Effector CD4-positive, alpha-beta T cell (primary cell): ENCODE measurements at places on chromosomes 2 and 18.

DNA sequence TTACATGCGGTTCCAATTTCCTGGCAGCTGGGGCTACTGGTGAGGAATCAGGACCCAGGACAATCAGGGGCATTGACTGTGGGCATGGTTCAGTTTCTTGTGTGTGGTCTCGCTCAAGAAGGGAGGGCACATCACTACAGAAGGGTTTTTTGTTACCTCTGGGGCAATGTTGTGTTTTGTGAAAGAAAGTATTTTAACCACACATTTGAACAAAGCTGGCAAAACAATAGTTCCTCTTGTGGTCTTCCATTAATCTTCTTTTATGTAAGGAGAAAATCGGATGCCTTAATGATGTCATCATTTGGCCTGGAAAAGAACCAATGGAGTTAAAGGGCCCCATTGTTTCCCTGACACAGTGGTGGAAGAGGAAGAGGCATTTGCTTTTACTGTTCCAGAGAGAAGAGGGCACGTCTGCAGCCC lies 197.4 kb downstream of the SH3BP4 start:
- DNase-seq, result no peak

DNA sequence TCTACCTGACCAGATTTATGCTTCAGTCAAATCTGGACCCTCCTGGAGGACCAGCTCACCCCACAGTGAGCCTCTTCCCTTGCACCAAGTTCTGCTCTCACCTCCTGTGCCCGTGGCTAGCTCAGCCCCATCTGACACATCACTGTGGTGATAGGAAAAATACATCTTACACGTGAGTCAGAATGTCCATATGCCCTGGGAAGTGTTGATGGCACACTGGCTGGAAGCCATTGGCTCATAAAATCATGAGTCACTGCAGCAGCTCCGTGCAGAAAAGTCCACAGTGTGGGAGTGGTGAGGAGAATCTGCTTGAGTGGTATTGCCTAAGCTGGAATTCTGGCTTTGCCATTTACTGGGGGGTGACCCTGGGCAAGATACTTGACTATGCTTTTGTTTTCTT lies 42.6 kb upstream of the RAPGEF4 start:
- DNase-seq, result no peak

DNA sequence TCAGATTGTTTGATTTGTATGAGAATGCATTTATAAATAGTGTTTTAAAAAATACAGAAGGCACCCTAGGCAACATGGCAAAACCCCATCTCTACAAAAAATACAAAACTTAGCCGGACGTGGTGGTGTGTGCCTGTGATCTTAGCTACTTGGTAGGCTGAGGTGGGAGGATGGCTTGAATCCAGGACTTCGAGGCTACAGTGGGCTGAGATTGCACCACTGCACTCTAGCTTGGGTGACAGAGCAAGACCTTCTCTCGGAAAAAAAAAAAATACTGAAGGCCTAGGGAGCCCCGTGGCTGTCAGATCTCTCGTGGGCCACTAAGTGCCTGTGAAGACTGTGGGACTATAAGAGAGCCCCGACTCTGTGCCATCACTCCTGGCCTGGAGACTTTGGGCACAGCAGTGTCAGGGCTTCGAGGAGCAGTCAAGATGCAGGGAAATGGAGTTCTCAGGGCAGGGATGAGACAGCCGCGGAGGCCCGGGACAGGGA lies 40.5 kb downstream of the MYO7B start:
- DNase-seq, result no peak

- no peak for DNase-seq
These were observed 142.5 kb downstream of the SPHKAP start for GRCh38 chr2:228038967-228039366.

- DNase-seq, result no peak
These were observed 499.3 kb downstream of the IRS1 start for GRCh38 chr2:226300196-226300886.

DNA sequence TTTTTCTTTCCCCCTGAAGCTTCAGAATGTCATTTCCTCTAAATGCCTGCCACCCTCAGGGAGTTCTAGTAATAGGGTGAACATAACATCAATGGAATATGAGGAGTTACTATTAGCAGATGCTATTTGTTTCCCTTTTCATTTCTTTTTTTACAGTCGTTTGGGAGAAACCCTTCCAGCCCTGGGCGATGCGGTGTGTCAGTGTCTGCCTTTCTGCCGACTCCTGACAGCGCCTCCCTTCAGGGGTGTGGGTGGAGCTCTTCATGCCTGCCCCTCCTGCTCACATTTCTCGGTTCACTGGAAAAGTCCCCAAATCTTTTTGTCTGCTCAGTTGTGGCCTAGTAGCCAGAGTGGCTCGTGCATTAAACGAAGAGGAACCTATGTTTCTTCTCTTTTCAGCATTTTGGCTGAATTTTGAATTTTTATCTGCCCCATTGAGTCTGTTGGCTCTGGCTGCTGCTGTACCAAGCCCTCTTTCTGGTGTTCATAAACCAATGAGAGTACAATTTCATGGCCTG lies 72.3 kb downstream of the FMNL2 start:
- no peak for DNase-seq

DNA sequence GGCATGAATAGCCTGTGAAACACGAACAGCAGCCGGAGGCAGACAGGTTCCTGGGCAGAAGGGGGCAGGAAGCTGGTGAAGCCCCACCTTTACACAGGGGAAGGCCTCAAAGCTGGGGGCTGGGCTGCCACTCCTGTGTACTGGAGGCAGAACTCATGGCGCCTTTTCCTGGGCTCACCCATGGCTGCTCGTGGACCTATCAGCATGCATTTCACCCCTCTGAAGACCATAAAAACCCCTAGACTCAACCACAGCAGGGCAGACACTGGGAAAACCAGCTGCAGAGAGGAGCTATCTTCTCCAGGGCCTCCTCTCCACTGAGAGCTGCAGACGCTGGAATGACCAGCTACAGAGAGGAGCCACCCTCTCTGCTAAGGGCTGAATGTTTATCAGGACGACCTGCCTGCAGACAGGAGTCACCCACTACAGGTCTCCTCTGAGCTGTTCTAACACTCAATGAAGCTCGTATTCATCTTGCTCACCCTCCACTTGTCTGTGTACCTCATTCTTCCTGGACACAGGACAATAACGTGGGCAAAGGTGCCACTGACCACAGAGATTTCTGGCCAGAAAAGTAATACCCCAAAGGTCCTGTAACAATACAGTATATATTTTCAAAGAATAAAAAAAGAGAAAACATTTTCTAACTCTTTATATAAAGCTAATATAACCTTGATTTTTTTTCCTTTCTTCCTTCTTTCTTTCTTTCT lies 18.9 kb upstream of the CCDC88A start:
- DNase-seq, result no peak
